RCC 7860 (cell line): ENCODE measurements at places on chromosomes 13 and 19.

- peak; percentile 49 for DNase-seq
These were observed 75.0 kb downstream of the DHRS12 start for GRCh38 chr13:51728972-51729371.

DNA sequence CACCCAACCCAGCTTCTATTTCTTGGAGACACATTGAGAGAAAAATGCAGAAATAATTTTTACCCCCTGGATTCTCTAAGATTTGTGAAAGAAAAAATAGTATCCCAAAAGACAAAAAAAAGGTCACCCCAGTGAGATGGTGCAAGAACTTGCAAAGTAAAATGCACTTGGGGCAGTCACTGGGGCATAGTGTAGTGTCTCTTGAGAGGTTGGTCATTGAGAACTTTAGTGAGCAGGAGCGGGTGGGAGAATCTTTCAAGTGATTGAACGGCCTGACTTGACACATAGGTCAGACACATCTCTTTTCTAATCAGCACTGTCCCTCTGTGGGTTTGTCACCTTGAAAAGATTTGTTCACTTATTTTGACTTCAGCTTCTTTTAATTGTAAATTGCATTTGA lies 2.4 kb downstream of the ZNF85 start:
- no peak for DNase-seq

DNA sequence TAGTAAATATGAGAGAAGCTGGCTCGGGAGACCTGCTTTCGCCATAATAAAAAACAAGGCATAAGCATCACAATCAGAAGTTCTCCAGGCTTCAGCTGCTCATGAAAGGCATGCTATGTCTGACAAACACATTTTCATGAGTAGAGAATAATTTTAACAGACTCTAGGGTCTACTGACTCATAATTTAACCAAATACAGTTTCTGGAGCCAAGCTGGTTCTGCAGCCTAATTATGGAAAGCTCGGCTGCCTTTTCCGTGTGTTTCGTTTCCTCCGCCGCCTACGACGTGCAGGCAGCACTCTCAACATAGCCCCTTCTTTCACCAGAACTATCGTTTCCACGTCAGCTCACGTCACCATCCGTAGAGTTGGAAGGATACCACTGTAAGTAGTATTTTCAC lies 5.7 kb downstream of the MCF2L start:
- DNase-seq = no peak

DNA sequence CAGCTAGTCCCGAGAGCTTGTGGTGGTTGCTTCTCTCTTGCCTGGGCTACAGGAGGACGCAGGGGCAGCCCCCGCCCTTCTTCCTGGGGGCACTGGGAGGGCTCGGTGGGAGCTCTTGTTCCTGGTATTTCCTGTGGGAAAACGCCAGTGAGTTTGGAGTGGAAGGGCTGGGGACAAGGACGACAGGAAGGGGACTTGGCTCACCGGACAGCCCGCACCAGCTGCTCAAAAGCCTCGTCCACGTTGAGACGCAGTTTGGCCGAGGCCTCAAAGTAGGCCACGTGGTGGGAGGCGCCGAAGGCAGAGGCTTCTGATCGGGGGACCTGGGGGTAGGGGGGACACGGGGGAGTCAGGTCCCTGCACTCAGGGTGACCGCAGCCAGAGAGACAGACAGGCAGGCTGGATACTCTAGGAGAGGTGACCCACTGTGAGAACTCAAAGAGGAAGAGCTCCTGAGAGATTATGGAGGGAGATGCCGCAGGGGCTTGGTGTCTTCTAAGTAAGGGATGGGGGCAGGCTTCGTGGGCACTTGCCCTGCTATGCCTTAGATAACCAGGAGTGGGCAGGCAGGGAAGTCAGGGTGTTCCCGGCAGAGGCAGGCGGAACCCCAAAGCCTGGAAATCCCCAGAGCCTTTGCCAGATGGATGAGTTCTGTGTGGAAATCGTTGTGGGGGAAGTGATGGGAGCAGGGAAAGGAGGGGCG lies 4.3 kb downstream of the RRAS start:
- no peak for DNase-seq

GRCh38 chr19:11041966-11042627 lies 47.2 kb upstream of the LDLR start:
- DNase-seq = no peak
